ENCODE measurements at places on chromosomes 4 and X. TPM values are rescaled to one million over a fixed set of nuclear protein-coding genes. Genes with fewer than 3 reads are reported as not detected.

- DNase-seq: no peak
Observed at GRCh38 chr4:74447636-74448233, 2.8 kb downstream of the AREG start.

Gene PF4V1
- total RNA-seq: not detected

DNA sequence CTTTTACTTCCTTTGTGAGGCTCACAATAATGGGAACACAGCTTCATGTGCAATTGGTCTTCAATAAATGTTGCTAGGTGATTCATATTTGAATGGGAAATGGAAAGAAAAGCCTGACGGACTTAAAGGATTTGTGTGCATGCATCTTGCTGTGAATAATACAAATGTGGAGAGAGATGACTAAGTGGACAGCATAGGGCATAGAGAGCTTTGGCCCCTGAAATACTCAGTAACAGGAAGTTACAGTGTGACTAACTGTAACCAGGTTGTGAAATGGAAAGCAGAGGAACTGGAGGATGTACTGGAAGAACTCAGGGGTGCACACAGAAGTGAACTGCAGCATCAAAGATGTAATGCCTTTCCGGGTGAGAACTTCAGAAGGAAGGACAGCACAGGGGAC lies 206.7 kb downstream of the MGST2 start:
- no peak for DNase-seq

GRCh38 chrX:48834383-48834709 lies 1.1 kb downstream of the PCSK1N start:
- no peak for DNase-seq

DNA sequence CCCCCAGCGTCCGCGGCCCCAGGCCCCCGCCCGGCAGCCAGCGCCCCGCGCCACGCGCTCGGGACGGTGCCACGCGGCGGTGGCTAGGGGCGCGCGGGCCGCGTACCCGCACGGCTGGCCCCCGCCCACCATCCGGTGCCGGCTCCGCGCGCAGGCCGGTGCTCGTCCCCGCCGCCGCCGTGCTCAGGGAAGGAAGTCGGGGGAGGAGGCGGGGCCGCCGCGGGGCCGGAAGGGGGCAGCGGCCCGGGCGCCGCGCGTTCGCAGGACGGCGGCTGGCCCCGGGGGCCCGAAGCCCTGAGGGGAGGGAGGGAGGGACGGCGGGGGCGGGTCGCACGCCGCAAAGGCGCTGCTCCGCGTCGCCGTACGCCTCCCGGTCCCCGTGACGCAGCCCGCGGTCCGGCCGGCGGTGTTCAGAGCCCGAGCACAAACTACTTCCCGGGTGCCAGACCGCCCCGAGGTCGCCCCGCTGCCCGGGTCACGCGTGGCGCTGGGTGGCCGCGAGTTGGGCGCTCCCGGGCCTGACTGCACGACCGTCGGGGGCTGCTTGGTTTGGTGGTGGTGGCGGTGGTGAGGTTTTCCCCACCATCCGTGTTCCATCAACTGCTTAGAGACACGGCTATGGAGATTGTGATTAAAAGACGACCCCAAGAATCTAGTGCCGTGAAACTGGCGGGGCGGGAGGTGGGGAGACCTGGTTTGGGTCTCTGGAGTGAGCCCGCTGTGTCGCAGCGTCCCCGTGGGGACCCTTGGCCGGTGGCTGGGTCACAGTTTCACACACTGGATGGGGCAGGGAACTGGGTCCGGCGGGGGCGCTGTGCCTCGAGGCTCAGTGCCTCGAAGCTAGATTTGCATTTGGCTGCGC lies at the start of gene DCTD:
Gene DCTD (minus strand): TSS at position 205 of the 862 bp plus-strand sequence. CDS start 1,818 bp downstream, outside the sequence.
- peak; percentile 26 for DNase-seq

DNA sequence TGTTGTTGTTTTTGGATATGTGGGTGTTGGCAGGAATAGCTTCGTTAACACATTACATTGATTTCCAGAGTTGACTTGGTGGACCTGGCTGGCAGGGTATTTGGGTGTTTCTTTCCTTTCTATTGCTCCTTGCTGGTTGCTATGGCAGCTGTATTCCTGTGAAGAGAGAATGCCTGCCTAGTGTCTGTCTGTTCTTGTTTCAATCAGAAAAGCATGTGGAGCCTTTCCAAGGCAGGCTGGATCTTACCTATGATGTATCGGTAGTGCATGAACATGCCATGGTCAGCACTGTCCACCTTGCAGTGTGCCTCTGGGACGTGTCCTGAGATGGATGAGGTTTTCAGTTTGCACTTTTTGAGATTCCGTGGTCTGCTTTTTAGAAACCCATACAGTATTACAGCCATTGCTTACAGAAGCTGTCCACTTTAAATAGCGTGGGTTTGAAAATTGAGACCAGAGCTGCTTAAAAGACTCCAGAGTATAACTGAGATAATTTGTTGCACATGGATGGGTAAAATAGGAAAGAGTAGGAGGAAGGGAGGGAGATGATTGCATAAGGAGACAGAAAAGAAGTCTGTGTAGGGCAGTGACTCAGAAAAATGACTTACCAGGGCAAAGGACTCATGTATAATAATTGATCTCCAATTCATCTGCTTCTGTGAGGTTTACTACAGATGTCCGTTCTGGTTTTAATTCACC lies 20.0 kb upstream of the AADAT start:
- DNase-seq: no peak

Gene CSN1S1
- not detected for total RNA-seq

- no peak for DNase-seq
Observed at GRCh38 chr4:79684516-79684915, 276.5 kb upstream of the GK2 start.

DNA sequence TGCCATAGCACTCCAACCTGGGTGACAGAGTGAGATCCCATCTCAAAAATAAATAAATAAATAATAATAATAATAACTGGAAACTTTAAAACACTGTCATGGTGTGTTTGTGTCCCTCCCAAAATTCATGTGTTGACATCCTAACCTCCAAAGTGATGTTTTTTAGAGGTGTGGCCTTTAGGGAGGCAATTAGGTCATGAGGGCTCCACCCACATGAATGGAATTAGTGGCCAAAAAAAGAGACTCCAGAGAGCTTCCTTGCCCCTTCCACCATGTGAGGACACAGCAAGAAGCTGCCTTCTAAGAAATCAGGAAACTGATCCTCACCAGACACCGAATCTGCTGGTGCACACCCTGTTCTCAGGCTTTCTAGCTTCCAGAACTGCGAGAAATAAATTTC lies 23.8 kb upstream of the RAPGEF2 start:
- no peak for DNase-seq

Gene ODAPH
- not detected for total RNA-seq

DNA sequence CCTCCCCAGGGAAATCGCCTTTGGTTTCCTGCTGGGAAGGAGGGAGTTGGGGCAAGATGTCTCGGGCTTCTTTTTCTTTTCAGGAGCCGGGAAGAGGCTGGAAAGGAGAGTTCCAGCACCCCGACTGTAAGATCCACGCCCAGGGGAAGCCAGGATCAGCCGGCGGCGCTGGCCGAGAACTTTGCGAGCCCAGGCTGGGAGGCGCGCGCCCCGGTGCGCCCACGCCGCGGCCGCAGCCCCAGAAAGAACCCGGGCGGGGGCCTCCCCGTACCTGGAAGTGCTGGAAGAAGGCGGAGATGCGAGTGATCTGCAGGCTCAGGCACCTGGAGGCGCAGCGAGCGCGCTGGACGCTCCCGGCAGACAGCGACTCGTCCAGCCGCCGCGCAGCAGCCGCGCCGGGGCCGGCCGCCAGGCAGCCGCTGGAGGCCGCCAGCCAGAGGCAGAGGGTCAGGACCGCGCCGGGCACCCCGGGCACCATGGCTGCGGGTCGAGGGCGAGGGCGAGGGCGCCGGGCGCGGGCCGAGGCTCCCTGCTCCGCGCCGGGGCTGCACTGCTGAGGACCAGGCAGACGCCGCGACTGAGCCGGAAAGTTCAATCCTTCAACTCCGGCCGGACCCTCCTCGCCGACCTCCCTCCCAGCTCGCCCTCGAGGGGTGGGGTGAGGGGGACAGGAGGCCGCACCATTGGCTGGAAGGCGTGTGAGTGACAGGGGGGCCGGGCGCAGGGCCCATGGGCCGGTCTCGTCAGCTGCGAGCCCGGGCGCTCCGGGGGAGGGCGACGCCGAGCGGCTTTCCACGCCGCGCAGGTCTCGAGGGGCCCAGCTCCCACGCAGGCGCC lies at the start of gene ANOS1:
Gene ANOS1 (minus strand): TSS at position 579 of the 837 bp plus-strand sequence. CDS start 101 bp downstream, at position 478.
- DNase-seq: no peak

GRCh38 chr4:99875071-99875470 lies 19.2 kb downstream of the LAMTOR3 start:
- DNase-seq: no peak

- no peak for DNase-seq
Observed at GRCh38 chrX:37347420-37347819, 1.7 kb upstream of the PRRG1 start.

DNA sequence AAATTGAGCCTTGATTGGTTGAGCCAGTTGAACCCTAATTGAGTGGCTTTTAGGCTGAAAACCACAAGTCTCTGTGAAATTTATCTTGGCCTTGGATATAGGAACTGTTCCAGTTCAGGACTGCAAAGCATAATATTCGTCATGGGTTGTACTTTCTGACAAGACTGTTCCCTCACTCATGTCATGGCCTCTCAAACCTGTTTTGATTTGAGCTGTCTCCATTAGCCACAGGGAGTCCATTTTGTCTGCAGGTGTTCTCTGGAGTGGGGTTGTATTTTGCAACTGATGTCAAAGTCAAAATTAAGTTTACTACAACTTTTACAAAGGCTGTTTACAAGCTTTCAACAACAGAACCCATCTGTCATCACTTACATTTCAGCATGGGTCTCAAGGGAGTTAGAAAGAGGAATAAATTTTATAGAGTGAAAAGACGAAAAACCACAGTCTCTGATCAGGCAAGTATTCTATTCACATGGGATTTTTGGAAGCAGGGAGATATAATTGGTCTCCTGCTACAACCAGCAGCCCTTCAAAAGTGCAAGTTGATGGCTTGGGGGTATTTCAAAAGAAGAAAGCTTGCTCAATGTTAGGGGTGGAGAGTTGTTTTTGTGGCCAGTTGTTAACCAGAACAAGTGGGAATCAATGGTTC lies 1716.3 kb downstream of the C4orf33 start:
- no peak for DNase-seq

GRCh38 chrX:138765051-138765450 lies 53.5 kb upstream of the FGF13 start:
- DNase-seq: no peak

GRCh38 chr4:23279377-23279986 lies 586.7 kb downstream of the GBA3 start:
- no peak for DNase-seq

Gene PIM2
- total RNA-seq: 8.1 TPM

GRCh38 chr4:118076958-118077766 lies 42.9 kb downstream of the NDST3 start:
- DNase-seq: no peak

GRCh38 chrX:148024425-148025148 lies 43.5 kb downstream of the FMR1NB start:
- no peak for DNase-seq

Gene KDR
- total RNA-seq: 2.0 TPM

Gene HAND2
- total RNA-seq: 1.3 TPM

DNA sequence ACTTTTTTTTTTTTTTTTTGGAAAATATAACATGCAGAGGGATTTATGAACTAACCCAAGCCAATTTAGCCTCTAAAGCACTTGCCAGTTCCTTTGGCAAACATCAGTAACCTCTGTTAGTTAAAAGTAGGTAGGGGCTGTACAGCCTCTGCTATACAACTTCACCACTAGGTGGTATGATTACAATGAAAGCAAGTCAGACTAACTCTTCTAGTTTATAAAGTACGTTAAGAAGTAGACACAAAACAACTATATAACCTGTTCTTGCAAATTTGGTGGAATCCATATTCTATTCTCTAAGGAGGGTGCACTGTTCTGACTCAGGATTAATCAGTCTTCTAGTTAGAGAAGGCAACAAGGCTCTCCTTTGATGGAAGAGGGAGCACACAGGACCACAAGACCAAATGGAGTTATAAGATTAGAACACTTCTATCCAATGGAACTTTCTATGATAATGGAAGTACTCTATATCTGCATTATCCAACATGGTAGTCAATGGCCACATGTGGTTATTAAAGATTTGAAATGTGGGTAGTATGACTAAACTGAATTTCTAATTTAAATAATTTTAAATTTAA lies 12.8 kb downstream of the AIMP1 start:
- no peak for DNase-seq

- no peak for DNase-seq
Observed at GRCh38 chr4:148893095-148893494, 450.9 kb upstream of the NR3C2 start.

- no peak for DNase-seq
Observed at GRCh38 chrX:1164322-1165288, 47.8 kb downstream of the CRLF2 start.

DNA sequence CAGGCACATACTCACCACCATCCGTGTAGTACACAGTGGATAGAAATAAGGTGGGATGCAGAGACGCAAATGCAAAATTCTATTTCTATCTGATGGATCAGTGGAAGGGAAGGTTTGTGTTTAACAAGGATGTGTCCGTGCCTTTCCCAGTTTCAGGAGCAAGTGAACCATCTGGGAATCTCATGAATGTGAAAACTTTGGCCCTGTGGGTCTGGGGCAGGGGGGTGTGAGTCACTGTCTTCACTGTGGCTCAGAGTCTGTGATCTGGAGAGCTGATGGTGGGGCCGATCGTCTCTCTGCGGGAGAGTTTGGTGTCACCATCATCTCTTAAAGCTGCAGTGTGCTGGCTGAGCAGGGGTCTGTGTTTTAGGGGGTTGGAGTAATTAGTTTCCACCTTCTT lies 179.3 kb upstream of the STS start:
- no peak for DNase-seq

GRCh38 chrX:38890963-38891362 lies 89.7 kb downstream of the MID1IP1 start:
- DNase-seq: no peak

DNA sequence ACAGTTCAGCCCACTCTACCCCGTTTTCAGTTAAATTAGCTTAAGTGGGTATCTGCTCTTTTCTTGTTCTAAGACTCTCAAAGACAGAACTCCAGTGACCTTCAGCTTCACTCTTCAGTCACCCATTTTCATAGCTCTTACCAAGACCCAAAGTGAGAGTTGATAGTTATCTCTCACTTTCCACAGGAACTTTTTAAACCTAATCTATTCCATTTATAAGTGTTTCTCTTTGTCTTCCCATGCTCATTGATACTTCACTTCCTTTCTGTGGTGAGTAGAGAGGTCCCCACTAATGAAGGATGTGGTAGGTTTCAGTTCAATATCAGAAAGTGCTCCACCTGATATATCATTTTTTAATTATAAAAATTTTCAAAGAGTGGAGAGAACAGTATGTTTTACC lies 33.4 kb downstream of the COX18 start:
- DNase-seq: no peak

DNA sequence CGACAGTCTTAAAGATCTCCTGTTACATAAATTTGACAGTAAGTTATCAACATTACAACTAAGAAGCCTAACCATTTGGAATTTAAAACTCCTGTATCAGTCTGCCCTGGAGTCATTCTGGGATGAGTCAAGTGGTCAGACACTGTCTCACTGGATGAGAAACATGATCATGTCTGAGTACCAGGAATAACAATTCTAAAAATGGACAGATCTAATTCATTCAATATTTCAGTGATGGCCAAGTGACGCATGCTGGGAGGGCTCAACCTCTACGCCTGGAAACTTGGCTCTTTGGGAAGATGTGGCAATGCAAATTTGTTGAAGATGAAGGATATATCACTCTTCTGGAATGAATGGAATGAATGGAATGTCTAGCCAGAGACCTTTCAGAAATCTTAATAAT lies 1427.2 kb downstream of the STIM2 start:
- DNase-seq: no peak
